SJCRH30 (cell line): ENCODE measurements at places on chromosomes 12 and 14. TPM values are rescaled to one million over a fixed set of nuclear protein-coding genes. Genes with fewer than 3 reads are reported as not detected.

DNA sequence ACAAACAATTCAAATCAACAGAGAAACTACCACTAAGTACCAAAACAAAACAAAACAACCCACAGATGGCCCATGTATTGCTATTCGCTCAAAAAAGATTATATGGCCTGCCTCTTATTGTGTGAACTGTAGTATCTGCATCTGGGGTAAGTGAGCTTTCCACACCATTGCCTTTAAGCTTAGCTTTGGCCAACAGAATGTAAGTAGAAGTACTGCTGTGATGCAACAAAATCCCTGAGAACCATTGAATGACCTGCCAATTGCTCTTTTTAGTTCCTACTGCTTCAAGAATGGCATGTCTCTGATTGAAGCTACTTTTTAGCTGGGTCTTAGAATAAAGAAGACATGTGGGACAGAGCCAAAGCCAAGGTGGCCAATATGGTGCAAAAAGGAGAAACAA, 32.5 kb downstream of the PPFIA2 start:
- DNase-seq, result no peak

DNA sequence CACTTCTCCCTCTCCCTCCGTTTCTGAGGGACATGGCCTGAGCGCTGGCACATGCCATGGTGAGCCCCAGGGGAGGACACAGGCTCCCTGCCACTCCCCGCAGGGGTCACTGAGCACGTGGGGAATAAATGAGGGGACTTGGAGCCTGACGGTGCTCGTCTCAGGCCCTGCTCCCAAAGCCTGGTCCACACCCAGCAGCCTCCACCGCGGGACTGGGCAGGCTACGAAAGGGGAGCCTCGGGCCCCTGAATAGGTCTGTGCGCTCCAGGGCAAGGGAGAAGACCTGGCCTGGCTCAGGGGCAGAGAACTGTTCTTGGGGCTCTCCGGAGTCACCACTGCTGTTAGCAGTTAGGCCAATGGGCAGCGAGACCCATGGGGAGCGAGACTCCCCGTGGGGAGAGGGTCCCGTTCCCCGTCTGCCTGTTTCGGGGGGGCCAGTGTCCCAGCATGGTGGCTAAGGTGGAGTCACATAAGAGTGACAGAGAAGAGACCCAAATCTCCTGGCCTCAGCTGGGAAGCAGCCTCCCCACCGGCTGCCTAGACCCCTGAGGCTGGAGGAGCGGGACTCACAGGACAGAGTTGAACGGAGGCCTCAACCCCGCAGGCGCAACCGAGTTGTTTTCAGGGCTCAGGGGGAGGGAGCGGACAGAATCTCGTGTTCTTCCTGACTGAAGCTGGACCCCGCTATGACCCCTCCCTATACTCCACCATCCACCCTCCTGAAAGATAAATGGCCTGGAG, 329.8 kb upstream of the SFSWAP start:
- DNase-seq, result no peak

DNA sequence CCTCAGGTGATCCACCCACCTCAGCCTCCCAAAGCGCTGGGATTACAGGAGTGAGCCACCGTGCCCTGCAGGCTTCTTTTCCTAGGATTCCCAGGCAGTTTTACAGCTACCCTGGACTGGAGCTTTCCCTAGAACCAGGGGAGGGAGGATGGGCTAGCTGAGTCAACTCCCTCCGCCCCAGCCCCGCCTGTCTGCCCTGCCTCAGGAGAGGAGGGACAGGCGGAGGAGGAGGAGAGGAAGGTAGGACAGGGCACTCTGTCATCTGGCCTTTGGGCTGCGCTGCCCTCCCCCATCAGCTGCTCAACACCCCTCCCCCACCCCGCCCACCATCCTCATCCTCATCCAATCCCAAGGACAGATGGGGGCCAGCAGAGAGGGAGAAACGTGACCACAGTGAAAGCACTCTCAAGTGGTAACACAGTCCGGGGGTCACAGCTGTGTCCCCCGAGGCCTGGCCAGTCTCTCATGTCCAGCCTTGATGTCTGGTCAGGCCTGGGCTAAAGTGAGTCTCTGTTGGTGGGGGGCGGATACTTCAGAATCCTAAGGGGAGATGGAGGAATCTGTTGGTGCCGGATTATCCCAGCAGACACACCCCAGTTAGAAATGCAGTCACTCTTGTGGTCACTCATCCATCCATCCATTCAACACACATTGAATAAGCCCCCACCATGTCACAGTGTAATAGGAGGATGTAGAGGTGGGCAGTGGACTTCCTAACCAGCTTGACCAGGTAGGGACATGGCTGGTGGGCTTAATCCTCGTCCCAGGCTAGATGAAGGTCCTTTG, 12.3 kb downstream of the FIGNL2 start:
- no peak for DNase-seq

DNA sequence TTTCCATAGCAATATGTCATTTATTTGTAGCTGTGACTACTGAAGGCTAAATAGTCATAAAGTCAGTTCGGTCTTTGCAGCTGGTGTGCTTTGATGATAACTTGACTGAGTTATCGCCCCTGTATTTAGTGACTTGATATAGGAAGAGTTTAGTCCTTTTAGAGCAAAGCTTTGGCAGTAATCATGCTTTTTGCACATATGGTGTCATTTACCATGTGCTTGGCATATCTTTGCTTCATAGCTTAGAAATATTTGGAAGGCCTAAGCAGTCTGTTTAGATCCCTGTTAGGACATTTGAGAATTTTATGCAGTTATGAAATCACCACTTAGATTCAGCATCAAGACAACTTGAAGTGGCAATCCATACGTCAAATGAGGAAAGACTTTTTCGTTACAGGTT, 31.6 kb downstream of the POLR3B start:
- DNase-seq, result no peak

DNA sequence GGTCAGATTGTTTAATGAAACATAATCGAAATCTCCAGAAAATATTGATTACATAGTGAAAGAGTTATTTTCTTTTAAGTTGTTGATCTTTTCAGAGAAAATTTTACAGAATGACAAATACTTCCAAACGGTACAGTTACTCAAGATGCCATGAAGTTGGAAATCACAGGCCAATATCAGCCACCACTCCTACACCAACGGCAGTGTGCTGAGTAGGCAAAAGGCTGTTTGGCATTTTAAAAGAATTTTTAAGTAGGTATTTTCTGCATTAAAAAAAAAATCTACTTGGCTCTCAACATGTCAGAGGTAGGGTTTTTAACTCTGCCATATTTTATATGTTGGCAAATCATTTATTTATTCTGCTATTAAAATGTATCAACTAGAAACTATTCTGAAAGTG, 21.7 kb downstream of the SLC38A4 start:
- no peak for DNase-seq

MIP gene
- not detected in 2 replicates for total RNA-seq

- no peak for DNase-seq
Measured at GRCh38 chr14:58813745-58814144, 176.0 kb downstream of the DACT1 start.

GRCh38 chr12:25903603-25904245, 54.8 kb upstream of the RASSF8 start:
- no peak for DNase-seq

- DNase-seq, result no peak
Measured at GRCh38 chr12:13075118-13075480, 28.4 kb downstream of the GSG1 start.

KLRF1 gene
- not detected in 2 replicates for total RNA-seq

SPIC gene
- total RNA-seq, result not detected in 2 replicates

FOXA1 gene
- 1.5 and 2.5 TPM in 2 replicates for total RNA-seq

DNA sequence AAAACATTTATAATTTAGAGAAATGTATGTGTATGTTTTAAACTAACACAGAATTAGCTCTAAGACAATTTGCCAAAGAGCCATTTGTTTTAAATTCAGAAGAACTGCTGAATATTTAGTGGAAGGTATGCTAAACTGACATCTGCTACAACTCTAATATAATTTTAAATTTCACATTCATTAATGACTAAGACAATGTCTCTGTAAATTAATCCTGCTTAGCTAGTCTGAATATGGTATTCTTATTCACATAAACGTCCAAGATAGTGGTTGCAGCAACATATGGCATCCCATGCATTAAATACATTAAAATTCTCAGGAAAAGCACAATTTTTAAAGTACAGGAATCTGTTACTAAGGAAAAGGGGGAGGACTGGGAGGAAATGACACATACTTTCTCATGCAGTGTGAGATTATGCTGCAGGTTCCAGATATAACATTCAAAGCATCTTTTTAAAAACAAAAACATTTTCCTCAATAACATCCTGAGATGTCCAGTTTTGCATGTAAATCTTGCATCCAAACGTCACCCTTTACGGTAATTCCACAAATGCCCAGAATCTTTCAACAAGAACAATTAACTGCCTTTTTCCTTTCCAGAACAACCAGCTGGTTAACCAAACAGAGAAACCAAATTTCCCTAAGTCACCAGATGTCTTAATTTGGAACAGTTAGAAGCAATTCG, 26.9 kb downstream of the WDR89 start:
- DNase-seq, result no peak

DNA sequence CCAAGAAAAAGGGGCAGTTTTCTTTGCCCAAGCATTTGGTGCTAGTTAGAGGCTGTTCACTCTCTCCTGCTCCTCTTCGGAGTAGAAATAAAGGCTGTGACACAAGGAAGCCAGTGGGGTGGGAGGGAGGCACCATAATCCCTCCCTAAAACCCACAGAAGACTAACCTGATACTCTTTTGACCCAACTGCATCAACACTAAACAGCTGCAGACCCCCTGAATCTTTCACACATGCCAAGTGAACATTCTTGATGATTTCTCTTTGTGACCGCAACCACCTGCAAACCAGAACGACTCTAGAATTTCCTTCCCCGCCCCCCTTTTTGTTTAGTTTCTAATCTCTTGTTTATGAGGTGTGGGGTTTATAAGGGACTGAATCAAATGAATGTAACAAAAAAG, 175.8 kb upstream of the BCL2L14 start:
- peak; percentile 88 for DNase-seq
